ENCODE measurements at places on chromosomes 3 and 15.

DNA sequence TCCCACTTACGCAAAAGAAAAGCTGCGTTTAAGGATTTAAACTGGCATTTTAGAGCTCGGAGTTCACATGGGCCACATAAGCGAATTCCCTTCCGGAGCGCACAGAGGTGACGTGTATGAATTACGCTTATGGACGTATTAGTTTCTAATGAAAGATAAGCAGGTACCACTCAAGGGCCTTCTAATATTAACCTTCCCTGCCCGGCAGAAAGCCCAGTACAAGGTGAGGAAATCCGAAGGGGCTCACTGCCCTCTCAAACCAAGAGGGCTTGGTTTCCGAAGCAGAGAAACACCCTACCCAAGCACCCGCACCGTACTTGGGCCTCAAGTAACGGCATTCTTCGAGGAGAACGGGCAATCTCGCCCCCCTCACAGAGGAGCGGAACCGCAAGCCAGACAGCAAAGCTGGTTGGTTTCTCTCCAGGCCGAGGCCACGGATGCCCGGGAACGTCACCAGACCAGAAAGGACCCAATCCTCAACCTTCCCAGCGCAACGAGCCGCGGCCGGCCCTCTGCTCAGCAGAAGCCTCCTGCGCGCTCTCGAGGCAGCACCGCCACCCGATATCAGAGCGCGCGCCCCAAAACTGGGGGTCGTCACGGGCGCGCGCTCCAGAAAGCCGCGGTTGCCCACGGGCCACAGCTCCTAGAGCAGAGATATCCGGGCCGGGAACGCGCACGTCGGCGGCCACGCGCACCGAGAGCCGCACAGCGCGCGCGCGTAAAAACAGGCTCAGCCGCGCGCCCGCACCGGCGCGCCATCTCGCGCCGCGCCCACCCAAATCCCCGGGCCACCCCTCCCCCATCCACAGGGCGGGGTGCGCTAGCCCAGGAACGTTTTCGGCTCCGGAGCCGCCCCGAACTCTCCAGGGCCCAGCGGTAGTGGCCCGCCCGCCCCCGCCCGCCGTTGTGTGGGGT is 676 bp downstream of the QRICH1 start:
- peak; percentile 75 for DNase-seq

- no peak for DNase-seq
Measured at GRCh38 chr15:59300618-59301139, 72.0 kb downstream of the MYO1E start.

DNA sequence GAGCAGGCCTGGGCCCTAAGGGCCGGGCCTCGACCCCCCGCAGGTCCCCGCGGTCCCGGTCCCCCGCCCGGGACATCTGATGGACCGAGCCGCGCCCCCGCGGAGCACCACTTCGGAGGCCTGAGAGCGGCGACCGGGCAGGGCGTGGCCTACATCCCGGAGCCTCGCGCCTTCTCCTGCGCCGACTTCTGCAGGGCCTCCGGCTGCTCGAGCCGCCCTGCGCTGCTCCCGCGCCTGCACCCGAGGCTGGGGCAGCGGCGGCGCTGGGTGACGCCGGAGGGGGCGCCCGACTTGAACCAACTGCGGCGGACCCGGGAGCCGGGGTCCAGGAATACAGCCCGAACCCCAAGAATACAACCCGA is 14.9 kb upstream of the GP9 start:
- DNase-seq, result peak; percentile 58

DNA sequence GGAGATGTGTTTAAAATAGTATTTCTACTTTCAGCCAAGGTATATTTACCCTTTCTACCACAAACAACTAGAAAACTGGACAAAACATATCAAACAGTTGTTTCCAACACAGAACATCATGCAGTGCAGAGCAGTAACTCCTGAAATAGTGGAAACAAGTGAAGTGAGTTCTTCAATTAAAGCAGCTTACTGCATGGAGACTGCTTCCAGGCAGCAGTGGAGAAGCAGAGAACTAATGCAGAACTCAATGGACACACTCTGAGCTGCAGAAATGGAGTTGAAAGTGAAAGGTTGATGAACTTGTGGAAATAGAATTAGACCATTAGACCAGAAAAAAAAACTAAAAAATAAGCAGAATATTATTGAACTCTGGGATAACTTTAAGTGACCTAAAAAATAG is 478.9 kb downstream of the CNTN6 start:
- no peak for DNase-seq

DNA sequence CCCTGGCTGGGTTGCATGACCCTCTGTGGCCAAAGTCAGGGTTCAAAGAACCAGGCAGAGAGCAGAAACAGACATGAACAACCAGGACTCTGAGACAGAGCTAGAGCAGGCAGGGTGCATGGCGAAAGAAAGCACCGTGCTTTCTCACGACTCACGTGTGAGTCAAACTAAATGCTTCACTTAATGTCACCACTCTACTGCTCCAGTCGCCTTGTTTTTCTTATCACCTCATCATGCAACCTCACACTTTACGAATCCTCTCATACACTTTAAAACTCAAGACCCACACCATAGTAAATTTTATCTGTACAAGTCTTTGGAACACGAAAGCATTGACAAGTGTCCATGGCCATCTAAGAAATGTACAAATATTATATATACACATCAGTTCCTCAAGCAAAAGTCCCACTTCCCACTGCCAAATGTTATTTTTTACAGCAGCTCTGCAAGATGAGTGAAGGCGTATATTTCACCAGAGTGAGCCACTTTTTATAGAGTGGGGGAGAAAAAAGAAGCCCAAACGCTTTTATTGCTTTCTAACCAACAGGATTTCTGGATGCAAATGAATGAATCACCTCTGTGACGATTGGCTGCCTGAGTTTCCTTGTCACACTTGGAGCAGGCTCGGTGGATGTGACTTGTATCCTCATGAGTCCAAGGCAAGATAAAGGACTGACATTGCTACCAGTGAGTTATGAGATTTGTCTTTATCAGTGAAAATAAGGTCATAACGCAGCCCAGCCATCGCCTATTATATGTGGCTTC is 16.0 kb upstream of the MEGF11 start:
- DNase-seq, result peak; percentile 36

DNA sequence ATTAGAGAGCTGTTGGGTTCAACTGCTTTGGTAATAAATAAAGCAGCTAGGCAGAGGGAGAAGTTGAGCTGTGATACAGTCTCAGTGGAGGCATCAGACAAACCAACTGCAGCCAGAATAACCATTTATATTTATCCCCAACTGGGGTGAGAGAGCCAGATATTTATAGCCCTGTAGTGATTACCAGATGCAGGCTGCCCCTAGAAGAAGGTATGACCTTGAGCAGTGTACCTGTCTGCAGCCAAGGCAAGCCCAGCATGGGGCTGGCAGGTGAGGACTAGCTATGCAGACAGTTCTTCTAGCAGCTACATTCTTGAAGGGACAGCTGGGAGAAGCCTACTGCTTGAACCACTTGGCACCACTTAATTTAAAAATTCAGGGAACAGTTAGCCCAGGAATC is 144.4 kb upstream of the EPHA3 start:
- DNase-seq, result no peak

GRCh38 chr3:139198929-139199328 is 144.9 kb upstream of the MRPS22 start:
- no peak for DNase-seq

DNA sequence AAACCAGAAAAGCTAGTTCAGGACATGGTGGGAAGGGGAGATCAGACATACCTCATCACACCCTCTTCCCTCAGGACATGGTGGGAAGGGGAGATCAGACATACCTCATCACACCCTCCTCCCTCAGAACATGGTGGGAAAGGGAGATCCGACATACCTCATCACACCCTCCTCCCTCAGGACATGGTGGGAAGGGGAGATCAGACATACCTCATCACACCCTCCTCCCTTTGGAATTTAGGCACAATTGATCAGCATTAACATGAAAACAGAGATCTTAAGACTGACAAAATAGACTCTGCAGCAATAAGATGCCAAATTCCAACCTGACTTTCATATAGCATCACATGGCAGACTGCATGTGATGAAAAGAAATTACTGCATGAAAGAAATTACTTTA is 412.7 kb upstream of the ZNF717 start:
- peak; percentile 30 for DNase-seq

- no peak for DNase-seq
Measured at GRCh38 chr3:85922374-85922773, 963.6 kb downstream of the CADM2 start.

GRCh38 chr3:150840802-150841515 is 64.3 kb downstream of the MINDY4B start:
- DNase-seq, result peak; percentile 39

DNA sequence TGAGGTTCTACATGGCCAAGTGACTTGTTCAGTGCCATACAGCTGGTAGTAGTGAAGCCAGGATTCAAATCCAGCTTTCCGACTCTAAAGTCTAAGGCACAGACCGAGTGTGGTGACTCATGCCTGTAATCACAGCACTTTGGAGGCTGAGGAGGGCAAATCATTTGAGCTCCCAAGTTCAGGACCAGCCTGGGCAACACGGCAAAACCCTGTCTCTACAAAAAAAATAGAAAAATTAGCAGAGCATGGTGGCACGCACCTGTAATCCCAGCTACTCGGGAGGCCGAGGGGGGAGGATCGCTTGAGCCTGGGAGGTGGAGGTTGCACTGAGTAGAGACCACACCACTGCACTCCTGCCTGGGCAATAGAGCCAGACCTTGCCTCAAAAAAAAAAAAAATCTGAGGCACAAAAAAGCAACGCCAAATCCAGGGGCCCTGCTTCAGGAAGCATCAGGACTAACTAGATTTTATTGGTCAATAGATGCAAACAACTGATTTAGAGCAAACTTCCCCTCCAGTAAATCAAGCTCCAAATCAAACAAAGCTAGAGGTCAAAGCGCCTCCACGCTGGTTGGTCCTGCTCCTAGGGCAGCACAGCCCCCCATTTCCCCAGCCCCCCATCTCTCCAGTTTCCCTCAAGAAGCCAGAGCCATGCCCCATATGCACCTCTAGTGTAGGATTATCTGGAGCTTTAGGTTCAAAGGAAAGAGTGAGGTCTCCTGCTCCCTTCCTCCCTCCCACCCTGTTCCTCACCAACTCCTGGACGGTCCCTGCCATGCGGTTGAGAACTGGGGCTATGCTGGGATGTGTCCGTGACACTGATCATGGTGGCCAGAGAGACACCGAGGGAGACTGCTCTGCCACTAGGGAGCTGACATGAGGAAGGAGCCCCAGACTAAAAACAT is 2.9 kb upstream of the TNK2 start:
- DNase-seq, result no peak

DNA sequence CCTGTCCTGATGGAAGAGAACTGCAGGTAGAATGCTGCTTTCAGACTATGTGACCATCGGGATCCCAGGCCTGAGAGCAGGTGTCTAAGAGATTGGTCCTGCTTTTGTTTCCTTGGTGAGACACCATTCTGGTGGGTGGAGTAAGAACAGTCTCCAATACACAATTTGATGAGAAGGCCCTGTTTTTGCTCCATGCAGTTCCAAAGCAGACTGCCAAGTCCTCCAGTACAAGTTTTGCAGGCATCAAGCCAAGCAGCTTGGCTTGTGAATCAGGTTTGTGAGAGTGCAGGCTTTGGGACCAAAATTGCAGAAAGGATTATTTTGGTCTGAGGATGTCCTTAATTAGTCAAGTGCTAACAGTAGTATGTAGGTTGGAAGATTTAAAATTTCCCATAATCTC is 381.6 kb downstream of the FOXP1 start:
- DNase-seq, result no peak

- DNase-seq, result no peak
Measured at GRCh38 chr3:66472313-66473134, 28.3 kb downstream of the LRIG1 start.

DNA sequence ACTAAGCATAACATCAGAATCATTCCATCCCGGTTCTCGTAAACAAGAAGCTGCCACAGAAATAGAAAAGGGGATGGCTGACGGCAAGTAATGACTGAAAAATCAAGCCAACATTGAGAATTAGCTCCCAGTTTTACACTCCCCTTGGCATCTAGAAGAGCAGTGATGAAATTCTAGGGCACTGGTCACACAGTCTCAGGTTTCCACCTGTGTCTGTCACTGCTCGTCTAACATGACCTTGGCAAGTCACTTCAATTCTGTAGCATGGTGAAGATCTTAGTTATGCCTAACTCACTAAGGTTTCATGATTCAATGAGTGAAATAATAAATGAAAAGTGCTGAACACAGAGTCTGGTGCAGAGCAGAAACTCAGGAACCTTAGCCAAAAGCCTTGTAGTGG is 272.3 kb upstream of the ARRDC4 start:
- no peak for DNase-seq

DNA sequence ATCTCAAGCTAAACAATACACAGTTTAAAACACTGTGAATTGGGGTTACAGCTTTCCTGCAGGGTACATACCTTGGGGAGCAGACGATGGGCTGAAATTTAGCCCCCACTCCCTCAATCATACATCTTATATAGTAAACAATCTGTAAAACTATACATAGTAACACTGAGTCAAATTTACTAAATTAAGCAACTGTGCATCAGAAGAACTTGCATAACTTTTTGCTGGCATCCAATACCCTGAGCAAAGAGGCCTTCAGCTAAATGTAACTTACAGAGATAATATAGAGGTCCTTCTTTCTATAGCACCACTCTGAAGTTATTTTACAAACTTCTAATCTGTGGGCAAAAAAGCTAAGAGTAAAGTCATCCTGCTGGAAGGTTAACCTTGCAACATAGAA is 603.6 kb upstream of the TGFBR2 start:
- DNase-seq, result no peak

- DNase-seq, result no peak
Measured at GRCh38 chr15:95327661-95328060, 1002.8 kb upstream of the NR2F2 start.

GRCh38 chr3:68985146-68985790 is 28.2 kb downstream of the EOGT start:
- DNase-seq, result no peak

DNA sequence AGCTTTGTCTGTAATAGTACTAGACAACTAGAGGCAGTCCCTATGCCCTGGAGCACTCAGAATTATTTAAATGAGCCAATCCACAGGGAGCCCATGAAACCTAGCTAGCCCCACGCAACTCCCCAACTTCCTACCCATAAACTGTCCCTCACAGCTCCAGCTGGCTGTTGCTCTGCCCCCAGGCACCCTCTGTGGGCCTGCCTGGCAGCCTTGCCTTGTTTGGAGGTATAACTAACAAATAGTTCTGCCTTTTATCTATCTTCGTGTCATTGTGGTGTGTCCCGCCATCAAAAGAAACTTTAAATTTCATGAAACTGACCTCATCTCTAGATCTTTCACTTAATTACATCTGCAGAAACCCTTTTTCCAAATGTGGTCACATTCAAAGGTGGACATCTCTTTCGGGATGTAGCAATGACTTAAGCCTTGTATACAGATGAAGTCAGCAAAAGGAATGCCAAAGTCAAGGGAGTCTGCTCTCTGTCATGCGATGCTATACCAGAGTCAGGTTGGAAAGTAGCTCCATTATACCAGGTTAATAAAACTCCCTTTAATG is 1.8 kb upstream of the RTP3 start:
- no peak for DNase-seq

GRCh38 chr3:132569153-132569552 is 27.9 kb upstream of the ACKR4 start:
- no peak for DNase-seq

GRCh38 chr3:37945807-37946530 is 44.6 kb upstream of the VILL start:
- DNase-seq, result no peak
